Vagina (tissue), 2 donors: ENCODE measurements at places on chromosomes 16 and 17.
A peak's percentile ranks its signal among the peaks of the same experiment; 100 is the strongest.

DNA sequence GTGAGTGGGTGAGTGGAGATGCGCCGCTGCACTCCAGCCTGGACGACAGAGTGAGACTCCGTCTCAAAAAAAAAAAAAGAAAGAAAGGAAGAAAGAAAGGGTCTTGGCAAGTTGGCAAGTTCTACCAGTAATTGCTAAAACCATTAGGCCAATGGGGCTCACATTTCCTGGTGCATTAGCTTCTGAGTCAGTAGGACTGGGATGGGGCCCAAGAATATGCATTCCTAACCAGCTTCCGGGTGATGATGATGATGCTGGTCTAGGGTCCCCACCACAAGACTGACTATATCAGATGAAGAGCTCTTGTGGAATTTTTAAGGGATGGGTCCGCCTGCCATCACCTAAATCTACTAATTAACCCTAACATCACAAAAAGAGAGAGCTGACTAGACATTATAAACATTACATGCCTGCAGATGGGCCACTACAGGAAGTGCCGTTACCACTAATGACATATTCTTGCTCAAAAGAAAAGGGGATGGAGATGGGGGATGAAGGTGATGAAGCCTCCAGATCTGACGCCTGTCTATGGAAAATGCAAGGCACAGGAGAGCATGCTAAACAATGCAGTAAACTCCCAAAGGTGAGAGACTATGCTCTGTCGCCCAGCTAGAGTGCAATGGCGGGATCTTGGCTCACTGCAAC lies 13.1 kb downstream of the MYH11 start:
- no peak for DNase-seq

GRCh38 chr17:48174833-48175523 lies 67.4 kb downstream of the SNX11 start:
- no peak for DNase-seq

DNA sequence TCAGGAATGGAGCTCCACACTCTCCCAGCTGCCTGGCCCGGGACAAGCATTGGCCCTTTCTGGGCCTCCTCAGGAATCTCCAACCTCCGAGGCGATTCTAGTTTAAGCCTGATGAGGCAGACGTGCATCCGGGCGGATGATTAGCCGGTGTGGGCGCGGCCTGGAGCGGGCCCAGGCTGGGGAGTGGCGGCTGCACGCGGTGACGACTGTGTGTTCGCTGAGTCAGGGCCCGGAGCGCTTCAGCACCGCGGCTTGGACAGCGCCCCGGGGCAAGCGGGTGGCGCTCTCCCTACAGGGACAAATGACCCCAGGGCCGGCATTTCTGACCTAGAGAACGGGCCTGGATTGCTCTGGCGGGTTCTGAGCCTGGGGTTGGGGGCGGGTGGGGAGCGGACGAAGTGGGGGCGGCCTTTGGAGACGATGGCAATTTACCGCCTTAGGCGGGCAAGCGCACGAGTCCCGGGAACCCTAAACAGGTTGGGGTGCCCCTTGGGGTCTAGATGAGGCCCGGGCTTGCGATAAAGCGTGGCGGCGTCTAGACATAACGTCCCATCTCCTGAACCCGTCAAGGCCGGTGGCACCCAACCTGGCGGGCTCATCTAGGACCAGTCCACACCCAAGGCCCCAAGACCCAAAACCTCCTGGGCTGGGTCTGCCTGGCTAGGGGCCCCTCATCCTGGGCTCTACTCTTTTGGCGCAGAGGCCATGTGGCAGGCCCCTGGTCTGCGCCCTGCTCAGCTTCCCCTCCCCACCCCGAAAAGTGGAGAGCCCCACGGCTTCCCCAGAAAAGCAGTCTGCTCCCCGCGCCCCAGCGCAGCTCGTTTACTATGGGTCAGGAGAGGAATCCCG lies 22.3 kb upstream of the ZNHIT3 start:
- no peak for DNase-seq

DNA sequence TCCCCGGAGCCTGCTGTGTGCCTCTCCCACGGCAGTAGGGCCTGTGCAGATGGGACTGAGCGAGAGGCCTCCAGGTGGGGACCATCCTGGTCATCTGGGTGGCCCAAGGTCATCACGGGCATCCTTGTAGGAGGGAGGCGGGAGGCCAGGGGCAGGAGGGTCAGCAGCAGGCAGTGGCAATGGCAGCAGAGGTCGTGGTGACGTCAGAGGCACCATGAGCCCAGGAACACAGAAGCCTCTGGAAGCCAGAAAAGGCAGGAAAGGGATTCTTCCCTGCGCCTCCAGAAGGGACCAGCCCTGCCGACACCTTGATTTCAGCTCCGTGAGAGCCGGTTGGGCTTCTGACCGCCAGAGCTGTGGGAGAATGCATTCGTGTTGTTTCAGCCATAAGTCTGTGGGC lies 190.3 kb downstream of the BANP start:
- no peak for DNase-seq

DNA sequence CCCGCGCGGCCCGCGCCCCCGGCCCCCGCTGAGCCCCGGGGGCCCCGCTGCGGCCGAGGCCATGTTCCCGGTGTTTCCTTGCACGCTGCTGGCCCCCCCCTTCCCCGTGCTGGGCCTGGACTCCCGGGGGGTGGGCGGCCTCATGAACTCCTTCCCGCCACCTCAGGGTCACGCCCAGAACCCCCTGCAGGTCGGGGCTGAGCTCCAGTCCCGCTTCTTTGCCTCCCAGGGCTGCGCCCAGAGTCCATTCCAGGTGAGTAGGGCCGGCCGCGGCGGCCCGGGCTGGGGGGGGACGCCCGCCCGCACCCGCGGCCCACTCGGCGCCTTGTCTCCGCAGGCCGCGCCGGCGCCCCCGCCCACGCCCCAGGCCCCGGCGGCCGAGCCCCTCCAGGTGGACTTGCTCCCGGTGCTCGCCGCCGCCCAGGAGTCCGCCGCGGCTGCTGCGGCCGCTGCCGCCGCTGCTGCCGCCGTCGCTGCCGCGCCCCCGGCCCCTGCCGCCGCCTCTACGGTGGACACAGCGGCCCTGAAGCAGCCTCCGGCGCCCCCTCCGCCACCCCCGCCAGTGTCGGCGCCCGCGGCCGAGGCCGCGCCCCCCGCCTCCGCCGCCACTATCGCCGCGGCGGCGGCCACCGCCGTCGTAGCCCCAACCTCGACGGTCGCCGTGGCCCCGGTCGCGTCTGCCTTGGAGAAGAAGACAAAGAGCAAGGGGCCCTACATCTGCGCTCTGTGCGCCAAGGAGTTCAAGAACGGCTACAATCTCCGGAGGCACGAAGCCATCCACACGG lies 504 bp downstream of the MAZ start:
- no peak for DNase-seq

DNA sequence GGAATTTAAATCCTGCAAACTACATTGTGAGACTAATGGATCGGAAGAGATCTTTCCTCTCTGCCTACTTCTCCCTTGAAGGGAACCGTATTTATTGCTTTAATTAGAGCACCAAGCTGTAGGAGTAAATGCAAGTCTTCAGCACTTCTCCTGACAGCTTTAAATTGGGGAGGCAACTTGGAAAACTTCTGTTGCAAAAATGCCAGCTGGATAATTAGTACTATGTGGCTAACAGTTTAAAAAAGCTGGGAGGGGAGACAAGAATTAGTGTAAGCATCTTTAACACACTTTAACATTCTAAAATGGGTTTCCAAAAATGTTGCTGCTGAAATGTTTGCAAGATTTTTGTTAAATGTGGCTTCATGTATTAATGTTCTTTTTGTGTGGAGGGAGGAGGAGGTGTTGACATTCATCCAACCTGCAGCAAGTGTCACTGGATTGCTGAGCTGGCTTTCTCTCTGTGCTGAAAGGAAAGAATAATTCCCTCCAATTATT lies 108.5 kb downstream of the PCTP start:
- no peak for DNase-seq

- DNase-seq = no peak
Measured at GRCh38 chr16:58670946-58671583, 13.5 kb downstream of the SLC38A7 start.

DNA sequence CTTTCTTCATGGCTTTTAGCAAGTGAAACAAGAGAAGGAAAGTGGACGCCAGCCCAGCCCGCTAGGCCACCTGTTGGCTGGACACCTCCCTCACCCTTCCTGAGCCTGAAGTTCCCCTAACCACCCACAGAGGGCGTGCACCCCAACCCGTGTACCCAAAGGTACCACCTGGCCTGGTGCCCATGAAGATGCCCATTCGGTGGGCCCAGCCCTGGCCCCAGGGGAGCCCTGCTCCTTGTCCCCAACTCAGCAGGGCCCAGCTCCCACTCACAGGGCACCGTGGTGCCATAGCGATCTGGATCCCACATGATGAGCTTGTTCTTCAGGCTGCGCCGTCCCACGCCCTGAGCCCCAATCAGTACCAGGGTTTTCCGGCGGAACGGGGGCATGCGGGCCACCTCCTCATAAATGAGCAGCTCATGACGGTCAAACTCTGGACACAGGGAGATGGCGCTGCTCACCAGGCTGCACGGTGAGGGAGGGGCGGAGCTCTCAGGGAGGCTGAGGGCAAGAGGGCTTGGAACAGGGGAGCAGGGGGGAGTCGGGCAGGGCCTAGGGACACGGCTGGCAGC lies 26.8 kb downstream of the MPP2 start:
- peak; percentile 93 for DNase-seq

- no peak for DNase-seq
Measured at GRCh38 chr17:29143894-29144293, 36.3 kb downstream of the MYO18A start.

- DNase-seq = no peak
Measured at GRCh38 chr16:30567991-30568638, 3.4 kb downstream of the ZNF688 start.

DNA sequence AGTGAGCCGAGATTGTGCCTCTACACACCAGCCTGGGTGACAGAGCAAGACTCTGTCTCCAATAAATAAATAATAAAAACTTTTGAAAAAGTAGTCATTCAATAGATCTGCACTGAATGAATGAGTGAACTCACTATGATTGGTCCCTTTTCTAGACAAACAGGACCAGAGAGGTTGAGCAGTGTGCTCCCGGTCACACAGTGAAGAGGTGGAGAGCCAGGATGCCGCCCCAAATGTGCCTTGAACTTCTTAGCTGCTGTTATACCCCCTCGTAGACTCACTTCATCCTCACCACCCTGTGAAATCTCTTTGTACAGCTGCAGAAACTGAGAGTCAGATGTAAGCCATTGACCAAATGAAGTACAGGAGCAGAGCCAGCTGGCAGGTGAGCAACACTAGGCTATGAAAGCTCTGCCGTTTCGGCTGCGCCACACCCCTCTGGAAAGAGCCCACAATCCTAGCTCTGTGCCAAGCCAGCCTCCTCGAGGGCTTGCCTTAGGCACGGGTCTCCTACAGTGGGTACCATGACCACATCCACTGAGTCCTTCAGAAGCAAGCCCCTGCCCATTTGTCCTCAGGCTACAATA lies 7.8 kb upstream of the KIAA0513 start:
- DNase-seq = no peak
